ENCODE measurements at places on chromosomes 12 and 14.

DNA sequence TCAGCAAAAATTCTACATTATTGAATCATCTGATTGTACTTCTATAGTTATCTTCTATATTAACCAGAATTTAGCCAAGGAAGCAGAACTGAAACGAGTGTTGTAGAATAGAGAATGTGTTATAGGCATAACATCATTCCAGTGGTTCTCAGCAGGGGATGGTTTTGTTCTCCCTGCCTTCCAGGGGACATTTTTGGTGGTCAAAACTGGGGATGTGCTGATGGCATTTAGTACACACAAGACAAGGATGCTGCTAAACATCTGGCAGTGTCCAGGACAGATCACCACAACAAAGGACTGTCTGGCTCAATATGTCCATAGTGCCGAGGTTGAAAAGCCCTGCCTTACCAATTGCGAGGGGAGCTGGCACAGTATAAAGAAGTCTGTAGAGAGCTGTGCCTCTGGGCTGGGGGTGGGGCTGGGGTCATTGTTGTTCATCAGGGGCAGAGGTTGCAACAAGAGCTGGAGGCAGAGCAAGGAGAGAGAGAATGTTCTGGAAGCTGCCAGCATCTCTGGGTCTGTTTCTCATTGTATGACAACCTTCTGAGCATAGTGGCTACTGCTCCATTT lies 1472.8 kb downstream of the AACS start:
- no peak for DNase-seq

- no peak for DNase-seq
Observed at GRCh38 chr12:80811957-80812708, 95.4 kb downstream of the MYF5 start.

DNA sequence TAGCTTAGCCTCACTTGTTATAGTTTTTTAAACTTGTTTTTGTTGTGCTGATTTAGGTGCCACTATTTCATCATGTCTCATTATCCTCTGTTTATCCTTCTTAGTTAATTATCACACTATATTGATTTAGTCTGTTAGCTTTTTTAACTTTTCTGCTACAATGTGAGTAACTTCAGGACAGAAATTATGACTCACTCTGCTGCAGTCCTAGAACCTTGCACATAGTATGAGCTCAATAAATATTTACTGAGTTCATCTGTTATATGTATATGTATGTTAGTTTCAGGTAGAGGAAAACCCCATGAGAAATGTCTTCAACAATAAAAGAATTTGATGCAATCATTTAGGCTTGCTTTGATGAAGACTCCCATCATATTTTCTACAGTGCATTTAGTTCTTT lies 224.3 kb upstream of the NAV3 start:
- DNase-seq: no peak

DNA sequence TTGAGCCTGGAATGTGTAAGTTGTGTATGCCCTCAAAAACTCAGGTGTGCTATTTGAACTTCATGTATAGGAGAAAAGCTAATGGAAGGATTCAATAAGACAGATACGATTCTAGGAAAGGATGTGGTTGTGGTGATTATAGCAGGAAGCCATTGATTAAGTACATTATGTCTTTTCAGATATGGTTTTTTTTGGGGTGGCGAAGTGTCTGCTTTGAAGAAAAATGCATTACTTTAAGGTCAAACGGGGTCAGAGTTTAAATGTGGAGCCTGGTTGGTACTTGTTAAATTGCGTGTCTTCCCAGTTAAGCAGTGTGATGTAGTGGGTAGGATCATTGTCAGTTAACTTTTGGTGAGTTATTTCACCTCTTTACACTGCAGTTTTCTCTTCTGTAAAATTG lies 13.0 kb upstream of the NUP107 start:
- DNase-seq: no peak

DNA sequence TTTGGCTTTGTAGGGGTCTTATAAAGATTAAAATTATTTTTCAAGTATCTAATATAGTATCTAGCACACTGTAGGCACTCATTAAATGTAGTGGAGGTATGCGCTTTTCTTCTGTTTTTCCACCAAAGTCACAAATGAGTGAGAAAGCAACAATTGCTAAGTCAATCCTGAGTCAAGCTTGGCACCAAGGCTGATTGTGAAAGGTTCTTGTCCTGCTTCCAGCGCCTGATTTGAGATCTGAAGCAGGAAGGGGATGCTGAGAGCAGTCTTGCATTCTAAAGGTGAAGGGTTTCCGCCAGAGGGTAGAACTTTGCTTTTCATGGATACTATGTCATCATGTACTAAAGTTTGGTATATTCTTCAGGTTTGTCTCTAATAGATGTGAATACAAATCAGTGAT lies 64.9 kb upstream of the DAAM1 start:
- DNase-seq: no peak

DNA sequence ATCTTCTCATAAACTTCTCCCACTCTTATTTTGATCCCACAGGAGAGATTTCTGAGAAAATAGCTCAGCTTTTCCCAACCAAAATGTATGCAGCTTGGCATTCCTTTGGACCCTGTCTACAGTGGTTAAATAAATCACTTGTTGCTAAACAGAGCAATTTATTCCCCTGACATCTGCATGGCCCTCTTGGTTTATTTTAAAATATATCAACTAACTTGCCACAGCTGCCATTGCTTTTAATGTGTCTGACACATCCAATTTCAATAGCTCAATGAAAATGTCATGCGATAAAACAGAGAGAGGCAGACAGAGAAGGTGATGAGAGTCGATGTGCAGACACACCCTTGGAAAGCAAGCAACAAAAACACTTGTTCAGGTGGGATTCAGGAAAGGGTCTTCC lies 128.3 kb downstream of the SSPN start:
- no peak for DNase-seq

DNA sequence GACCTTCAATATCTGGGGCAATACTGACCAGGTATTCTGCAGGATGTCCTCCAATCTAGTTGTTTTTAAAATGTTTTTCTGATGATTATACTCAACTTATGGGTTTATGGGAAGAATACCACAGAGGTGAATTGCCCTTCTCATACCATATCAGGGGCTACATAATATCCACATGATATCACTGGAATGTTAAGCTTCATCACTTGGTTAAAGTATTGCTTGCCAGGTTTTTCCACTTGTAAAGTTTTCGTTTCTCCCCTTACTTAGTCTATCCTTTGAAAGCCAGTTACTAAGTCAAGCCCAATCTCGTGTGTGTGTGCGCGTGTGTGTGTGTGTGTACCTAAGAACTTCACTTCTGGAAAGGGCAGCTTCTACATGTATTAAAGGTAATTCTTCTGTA lies 980.9 kb upstream of the FBXO33 start:
- no peak for DNase-seq

DNA sequence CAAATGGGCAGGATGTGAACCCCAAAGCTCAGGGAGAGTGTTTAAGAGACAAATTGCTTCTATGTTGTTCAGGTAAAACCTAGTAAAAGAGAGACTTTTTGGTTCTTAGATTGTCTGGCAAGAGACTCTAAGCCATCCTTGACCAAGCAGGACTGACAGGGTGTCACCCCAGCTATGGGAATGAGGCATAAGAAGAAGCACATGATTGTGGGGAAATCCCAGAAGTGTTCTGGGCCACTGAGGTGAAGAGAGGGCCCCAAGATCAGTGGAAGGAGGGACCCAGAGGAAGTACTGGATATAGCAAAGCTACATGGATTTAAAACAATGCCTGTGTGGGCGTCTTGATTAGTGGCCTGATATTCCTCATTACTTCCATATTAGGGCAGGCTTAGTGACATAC lies 99.0 kb downstream of the SAMD4A start:
- no peak for DNase-seq

GRCh38 chr12:79688376-79689060 lies 2.2 kb downstream of the PAWR start:
- DNase-seq: no peak

- no peak for DNase-seq
Observed at GRCh38 chr14:68538639-68539038, 254.2 kb downstream of the ZFP36L1 start.

DNA sequence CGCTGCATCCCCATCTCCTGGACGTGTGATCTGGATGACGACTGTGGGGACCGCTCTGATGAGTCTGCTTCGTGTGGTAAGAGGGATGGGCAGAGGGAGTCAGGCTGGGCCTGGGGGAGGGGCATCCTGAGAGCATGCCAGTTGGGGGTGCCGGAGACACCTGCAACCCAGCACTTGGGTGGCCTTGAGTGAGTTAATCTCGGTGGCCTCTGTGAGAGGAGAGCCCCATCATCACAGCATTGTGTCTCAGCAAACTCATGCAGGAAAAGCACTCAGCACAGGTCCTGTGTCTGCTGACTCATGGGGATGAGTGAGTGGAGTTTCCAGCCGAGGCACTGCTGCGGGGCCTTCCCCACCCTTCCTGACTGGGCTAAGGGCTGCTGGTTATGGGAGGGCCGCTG lies 19.6 kb upstream of the LRP1-AS start:
- DNase-seq: no peak

DNA sequence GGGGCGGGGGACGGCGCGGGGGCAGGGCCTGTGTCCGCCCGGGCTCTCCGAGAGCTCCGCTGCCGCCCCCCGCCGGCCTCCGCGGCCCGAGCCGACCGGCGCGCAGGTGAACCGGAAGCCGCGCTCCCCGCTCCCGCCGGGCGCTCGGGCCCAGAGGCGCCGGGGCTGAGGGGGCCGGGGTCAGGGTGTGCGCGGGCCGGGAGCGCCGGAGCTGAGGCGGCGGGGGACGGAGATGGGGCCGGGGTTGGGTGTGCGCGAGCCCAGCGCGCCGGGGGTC lies 431 bp downstream of the HIP1R start:
- DNase-seq: peak; percentile 56

DNA sequence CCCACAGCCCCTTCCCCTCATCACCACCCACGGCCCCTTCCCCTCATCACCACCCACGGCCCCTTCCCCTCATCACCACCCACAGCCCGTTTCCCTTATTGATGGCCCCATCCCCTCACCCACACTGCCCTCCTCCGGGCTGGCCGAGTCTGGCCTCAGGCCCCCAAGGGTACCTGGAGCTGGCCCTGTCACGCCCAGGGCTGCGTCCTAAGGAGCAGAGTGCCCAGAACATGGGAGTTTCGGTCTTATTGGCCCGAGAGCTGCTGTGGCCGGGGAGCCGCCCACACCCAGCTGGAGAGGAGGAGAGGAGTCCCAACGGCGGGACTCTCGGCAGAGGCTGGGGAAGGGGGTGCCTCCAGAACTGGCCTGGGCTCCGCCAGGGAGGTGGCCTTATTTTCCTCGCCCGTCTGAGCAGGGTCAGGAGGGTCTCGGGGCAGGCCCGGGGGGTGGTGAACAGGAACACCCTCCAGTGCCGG lies 182.3 kb downstream of the KIF26A start:
- no peak for DNase-seq

- no peak for DNase-seq
Observed at GRCh38 chr12:48866052-48866711, 512 bp upstream of the RND1 start.

DNA sequence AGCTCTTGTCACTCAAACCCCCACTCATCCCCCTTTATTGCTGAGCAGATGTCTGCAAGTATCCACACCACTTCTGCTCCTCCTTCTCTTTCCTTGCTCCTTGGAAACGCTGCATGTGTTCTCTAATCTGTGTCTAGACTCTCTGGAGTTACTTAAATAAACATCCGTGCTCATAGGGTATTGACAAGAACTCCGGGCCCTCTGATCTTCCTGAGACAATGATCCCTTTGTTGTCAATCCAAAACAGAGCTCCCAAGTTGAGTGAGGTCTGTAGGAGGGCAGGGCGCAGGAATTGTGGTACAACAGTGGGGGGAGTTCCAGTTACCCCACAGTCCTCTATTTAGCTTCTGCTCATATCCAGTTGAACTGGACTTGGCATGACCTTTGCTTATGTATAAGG lies 489.0 kb downstream of the SNAPC1 start:
- DNase-seq: no peak
